ENCODE measurements at places on chromosomes 13 and 19.

- no peak for DNase-seq
Observed at GRCh38 chr19:3543150-3544057, 4.4 kb downstream of the TEKTIP1 start.

DNA sequence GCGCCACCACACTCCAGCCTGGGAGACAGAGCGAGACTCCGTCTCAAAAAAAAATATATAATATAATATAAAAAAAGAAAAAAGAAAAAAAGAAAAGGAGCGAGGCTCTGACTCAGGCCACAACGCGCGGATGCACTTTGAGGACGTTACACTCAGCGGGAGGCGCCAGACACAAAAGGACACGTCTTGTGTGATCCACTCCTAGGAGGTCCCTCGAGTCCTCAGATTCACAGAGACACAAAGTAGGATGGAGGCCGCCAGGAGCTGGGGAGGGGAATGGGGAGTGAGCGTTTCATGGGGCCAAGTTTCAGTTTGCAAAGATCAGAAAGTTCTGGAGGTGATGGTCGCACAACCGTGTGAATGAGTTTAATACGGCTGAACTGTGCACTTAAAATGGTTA is 8.5 kb upstream of the ABHD17A start:
- DNase-seq, result no peak

DNA sequence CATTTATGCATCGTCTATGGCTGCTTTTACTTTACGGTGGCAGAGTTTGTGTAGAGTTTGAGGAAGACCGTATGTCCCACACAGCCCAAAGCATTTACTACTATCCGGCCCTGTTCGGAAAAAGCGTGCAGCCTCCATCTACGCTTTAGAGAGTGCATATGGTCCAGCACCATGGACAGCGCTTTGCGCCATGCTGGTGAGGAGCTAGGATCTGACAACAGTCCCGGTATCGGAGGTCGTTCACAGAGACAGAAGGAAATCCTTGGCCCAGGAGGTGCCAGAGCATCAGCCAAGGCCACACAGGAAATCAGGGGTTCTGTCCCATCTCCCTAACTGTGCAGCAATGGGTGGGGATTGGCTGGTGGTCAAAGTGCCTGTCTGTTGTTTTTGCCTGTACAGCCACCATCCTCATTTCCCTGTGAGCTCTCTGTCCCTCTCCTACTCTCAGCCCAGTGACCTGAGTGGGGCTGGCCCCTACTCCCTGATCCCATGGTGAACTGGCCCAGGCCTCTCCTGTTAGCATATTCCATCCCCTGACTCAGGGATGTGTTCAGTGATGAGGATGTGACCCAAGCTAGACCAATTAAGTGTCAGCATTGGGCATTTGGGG is 16.2 kb upstream of the PRODH2 start:
- peak; percentile 50 for DNase-seq

- no peak for DNase-seq
Observed at GRCh38 chr19:9705836-9706235, 30.9 kb upstream of the ZNF562 start.

DNA sequence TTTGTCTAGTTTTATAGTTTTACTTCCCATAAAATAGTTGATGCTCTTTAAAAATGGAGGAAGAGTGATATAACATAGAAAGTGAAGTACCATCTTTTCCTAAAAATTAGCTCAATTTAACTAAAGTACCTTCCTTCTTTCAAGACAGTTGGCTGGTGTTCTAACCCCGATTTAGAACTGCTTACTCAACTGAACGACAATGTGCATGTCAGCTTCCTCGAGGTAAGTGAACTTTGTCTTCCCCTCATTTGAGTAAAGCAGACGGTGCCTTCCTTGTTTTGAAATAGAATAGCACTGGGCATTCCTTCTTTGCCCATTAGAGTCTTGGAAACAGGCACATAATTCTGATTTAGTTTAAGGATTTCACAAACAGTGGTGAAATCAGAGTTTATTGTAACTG is 1519.2 kb downstream of the EFNB2 start:
- no peak for DNase-seq

DNA sequence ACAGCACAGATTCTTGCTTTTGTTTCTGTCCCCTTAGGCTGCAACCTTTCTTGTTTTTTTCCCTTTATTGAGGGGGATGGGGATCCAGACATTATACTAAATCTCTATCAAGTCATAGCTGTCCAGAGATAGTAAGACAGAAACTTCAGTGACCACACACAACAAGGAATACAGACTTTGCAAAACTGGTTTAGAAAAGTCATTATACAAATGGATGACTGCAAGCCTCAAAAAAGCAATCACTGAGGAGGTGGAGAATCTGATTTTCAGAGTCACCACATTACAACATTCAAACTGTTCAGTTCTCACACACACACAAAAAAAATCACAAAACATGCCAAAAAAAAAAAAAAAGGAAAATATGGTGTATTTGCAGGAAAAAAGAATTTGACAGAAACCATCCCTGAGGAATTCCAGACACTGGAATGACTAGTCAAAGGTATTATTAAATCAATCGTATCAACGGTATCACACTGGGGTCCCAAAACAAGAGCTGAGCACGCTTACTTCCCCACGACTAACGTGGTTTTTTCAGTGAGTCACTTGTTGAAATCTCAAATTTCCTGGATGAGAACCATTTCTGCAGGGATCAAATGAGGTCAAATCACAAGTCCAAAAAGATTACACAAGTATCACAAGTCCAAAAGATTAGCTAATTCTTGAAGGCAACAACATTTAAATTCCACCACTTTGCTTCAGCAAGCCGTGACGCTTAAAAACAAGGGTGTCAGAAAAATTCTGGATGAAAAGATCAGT is 41.2 kb downstream of the USP12 start:
- DNase-seq, result no peak

DNA sequence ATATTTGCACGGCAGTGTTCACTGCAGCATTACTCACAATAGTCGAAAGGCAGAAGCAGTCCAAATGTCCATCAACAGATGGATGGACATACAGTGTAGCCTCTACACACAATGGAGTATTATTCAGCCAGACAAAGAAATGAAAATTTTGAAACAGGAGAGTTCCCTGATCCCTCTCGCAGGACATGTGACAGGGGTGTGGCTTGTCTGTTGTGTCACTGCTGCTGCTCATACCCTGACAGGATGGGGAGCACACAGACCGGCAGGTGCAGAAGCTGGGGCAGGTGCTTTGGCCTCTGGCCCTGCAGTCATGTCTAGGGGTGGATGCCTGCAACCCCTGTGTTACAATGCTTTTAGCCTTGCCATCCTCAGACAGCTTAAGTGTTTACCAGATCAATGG is 204.3 kb downstream of the EFNB2 start:
- no peak for DNase-seq

GRCh38 chr13:33146843-33147611 is 130.8 kb downstream of the KL start:
- DNase-seq, result no peak

- no peak for DNase-seq
Observed at GRCh38 chr19:18606281-18607225, at the start of gene CRLF1. TSS of gene CRLF1 (minus strand) at chr19:18606799. CDS start at chr19:18606656, 143 bp downstream.

DNA sequence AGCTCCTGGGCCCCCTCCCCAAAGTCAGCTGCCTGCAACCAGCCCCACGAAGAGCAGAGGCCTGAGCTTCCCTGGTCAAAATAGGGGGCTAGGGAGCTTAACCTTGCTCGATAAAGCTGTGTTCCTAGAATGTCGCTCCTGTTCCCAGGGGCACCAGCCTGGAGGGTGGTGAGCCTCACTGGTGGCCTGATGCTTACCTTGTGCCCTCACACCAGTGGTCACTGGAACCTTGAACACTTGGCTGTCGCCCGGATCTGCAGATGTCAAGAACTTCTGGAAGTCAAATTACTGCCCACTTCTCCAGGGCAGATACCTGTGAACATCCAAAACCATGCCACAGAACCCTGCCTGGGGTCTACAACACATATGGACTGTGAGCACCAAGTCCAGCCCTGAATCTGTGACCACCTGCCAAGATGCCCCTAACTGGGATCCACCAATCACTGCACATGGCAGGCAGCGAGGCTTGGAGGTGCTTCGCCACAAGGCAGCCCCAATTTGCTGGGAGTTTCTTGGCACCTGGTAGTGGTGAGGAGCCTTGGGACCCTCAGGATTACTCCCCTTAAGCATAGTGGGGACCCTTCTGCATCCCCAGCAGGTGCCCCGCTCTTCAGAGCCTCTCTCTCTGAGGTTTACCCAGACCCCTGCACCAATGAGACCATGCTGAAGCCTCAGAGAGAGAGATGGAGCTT is 4.7 kb upstream of the CEACAM5 start:
- DNase-seq, result no peak

GRCh38 chr13:47480951-47481350 is 520.1 kb downstream of the SUCLA2 start:
- no peak for DNase-seq

DNA sequence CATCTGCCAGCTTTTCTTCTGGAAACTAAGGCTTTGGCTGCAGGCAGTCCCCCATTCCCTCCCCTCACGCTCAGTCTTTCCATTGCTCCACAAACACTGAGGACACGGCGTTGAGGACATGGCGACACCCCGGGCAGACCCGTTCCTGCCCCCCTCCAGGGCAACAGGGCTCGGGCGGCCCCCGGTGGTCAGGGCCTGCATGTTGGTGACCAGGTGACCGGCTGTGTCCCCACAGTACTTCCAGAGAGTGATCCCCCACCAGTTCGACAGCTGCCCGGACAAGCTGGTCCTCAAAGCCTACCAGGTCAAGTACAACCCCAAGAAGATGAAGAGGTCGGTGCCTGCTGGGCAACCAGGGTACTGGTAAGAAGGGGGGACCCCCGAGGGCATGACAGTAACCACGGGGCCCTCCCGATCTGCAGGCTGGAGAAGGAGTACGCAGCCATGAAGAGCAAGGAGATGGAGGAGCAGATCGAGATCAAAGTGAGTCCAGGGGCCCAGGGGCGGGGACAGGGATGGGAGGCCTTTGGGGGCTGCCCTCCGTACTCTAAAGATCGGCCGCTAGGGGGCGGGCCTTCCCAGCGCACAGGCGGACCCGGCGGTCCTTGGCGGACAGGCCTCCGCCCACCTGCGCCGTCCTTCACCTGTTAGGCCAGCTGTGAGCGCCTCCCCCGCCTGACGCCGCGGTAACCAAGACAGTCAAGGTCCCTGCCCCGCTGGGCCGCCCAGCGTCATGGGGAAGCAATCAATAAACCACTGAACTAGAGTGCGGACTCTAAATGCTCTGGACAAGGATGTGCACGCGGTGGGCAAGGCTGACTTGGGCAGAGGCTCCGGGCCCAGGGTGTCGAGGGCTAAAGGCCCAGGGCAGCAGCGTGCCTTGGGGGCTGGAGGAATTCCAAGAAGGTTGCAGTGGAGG is 21.1 kb downstream of the PRR36 start:
- DNase-seq, result peak; percentile 60

DNA sequence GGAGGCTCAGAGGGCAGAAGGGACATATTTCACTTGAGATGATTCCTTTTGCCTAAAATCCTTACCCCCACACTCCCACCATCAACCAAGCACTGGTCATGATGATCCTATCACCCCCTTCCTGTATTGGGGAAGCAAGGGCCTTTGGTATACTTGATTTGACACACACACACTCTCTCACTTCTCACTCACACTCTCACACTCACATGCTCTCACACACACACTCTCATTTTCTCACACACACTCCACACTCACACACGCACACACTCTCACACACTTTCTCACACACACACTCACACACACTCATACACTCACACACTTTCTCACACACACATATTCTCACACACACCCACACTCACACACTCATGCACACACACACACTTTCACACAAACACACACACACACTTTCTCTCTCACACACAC is 8.6 kb downstream of the RGCC start:
- DNase-seq, result no peak

DNA sequence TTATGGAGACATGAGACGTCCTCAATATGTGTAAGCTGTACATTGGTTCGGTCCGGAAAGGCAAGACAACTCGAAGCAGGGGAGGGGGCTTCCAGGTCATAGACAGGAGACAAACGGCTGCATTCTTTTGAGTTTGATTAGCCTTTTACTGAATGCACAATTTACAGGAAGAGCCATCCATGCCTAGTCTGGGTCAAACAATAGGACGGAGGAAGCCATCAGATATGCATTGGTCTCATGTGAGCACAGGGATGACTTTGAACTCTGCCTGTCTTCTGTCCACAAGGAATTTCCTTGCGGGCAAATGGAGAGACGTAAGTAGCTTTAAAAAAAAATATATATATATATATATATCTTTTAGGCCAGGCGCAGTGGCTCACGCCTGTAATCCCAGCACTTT is 1.9 kb upstream of the CCNP start:
- DNase-seq, result no peak
